ENCODE measurements at places on chromosomes 12 and 14. TPM values are rescaled to one million over a fixed set of nuclear protein-coding genes. Genes with fewer than 3 reads are reported as not detected.

The KRT6C gene
- total RNA-seq = not detected

- no peak for DNase-seq
Measured at GRCh38 chr12:110183386-110183785, 59.2 kb downstream of the IFT81 start.

- no peak for DNase-seq
Measured at GRCh38 chr12:112105891-112106290, 2.7 kb downstream of the NAA25 start.

The RIMBP2 gene
- total RNA-seq = 0.92 TPM

- DNase-seq = no peak
Measured at GRCh38 chr14:95250140-95250769, 69.5 kb downstream of the CLMN start.

- DNase-seq = no peak
Measured at GRCh38 chr12:49582850-49583249, 14.9 kb upstream of the MCRS1 start.

- DNase-seq = peak; percentile 15
Measured at GRCh38 chr14:103315351-103315911, 18.6 kb upstream of the EIF5 start.

Data from thoracic aorta (tissue), 2 donors.